ENCODE measurements at places on chromosomes 7 and 10.

GRCh38 chr10:91683975-91684374 is 51.1 kb upstream of the PPP1R3C start:
- no peak for DNase-seq

DNA sequence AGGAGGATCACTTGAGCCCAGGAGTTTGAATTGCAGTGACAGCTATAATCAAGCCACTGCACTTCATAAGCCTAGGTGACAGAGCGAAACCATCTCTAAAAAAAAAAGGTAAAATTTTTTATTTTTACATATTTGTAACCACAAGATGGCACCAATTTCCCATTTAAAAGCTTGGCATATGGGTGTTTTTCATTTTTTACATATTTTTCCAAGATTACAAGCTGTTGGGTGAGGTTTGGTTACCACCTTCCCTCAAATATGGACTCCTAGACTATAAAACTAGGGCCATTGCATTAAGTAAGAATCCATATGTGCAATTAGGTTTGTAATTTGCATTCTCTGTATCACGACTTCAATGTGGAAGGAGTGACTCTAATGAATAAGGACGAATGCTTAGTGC is 129.3 kb upstream of the ACBD5 start:
- DNase-seq: no peak

DNA sequence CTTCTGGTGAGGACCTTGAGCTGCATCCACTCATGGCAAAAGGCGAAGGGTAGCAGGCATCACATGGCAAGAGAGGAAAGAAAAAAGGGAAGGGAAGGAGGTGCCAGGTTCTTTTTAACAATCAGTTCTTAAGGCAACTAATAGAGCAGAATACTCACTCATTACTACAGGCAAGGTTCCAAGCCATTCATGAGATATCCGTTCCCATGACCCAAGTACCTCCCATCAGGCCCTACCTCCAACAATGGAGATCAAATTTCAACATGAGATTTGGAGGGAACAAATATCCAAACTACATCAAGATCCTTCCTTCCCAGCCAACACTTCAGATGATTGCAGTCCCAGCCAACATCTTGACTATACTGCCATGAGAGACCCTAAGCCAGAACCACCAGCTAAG is 38.9 kb upstream of the YAE1 start:
- DNase-seq: no peak

- no peak for DNase-seq
Observed at GRCh38 chr10:112622786-112623185, 175.8 kb downstream of the VTI1A start.

- DNase-seq: no peak
Observed at GRCh38 chr7:121390617-121391016, 5.5 kb downstream of the FAM3C start.

DNA sequence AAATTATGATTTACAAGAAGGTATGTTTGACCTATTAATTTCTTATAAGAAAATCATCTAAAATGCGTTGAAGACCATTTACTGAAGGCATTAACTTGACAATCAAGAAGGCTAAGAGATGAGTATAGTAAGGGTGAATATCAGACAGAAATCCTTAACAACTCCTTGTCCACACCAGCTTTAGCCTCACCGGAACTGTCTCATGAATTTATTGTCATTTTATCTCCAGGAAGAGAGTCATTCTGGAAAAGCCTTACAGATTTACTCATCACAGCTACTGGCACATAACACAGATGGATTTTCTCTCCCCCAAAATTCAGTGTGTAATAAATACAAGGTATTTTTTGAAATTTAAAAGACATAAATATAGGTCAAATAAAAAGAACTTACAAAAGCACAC is 129.4 kb upstream of the LSM8 start:
- no peak for DNase-seq

DNA sequence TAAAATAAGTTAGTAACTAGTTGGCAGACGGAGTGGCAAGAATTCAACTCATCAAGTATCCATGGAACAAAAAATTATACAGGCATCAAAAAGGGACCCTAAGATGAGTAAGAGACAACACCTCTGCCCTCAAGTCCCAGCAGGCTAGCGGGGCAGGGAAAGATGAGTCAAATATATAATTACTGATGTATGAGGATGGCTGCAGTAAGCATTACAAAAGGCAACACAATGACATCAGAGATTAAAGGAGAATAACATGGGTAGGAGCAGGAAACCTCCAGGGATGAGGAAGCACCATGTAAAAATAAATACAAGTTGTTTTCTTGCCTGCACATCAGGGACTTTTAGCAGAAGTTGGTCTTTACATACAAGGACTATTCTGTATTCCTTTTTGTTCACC is 49.4 kb downstream of the SCRN1 start:
- DNase-seq: no peak

- DNase-seq: no peak
Observed at GRCh38 chr10:115417585-115418265, 324.6 kb downstream of the ATRNL1 start.

GRCh38 chr7:130095812-130096211 is 25.5 kb downstream of the KLHDC10 start:
- DNase-seq: no peak

DNA sequence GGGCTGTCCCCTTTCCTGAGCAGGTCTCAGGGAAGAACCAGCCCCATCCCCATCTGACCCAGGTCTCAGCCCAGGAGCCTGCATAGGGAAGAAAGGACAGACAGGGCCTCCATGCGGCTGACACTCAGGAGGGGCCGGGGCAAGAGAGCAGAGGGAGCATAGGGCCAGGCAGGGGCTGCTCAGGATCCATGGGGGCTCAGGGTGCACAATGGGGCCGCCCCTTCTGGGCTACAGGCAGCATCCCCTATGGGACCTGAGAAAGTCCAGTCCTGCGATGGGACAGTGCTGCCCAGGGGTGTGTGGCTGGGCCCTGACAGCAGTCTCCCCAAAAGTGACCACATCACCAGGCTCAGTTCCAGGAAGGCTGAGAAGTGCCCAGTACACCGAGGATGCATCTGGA is 32.7 kb upstream of the ZNF735 start:
- DNase-seq: no peak

DNA sequence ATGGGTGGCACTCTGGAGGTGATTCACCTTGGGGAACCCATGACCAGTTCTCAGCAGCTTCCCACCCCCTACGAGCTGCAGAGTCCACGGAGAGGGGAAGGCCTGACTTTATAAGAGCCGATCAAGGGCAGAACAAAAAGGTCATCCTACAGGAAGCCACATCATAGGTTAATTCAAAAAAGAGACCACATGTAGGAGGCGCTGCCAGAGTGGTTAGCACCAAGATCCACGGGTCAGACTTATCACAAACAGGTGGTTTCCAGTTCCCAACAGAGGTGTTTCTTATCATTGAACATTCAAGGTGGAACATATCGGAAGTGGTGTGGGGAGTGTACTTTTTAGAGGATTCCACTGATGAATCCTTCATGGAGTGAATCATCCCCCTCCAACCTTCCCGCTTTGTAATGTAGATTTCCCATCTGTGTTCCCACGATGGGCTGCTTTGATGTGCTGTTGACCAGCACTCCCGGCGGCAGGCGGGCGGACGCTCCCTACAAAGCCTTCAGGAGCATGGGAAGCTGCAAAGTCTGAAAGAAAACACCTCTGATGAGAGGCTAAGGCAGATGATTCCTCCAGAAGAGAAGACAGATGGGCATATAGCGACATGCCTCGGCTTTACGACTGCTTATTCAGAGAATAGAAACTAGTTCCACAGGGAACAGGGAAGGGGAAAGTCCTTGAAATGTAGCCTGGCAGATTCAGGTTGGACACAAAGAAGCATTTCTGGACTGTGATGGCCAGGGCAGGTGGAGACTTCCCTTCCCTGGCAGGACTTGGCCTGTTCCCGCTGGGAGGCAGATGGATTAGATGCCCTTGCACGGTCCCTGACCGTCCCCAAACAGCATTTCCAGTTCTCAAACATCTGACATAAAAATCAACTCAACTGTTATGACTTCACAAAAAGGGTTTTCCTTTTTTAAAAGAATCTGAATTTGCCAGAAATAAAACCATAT is 66.5 kb downstream of the AFAP1L2 start:
- DNase-seq: no peak
